Natural killer cell treated with Interleukin-12 subunit alpha and Interleukin-12 subunit beta and Interleukin-15 and Interleukin-18, amount 100 ng/mL, for 72 hours (primary cell): ENCODE measurements at places on chromosomes 7 and 10.

- peaks cover 16% of the 10 kb centered on the region for H3K27me3 ChIP-seq
- no peak for DNase-seq
- no peak overlapping the region for H3K27ac ChIP-seq
Observed at GRCh38 chr7:143042790-143043271, 9.3 kb upstream of the OR6V1 start.

- H3K36me3 ChIP-seq = no peaks in the 10 kb centered on the region
- H3K27ac ChIP-seq = no peak overlapping the region
- H3K4me3 ChIP-seq = no peak overlapping the region
Observed at GRCh38 chr7:3191548-3191947, 109.5 kb upstream of the SDK1 start.

GRCh38 chr10:95295031-95295755, 4.4 kb upstream of the PDLIM1 start:
- peaks cover 24% of the 10 kb centered on the region for H3K4me1 ChIP-seq
- H3K27me3 ChIP-seq = no peaks in the 10 kb centered on the region
- H3K36me3 ChIP-seq = no peaks in the 10 kb centered on the region

- no peak overlapping the region for H3K27ac ChIP-seq
- H3K27me3 ChIP-seq = peaks cover 7% of the 10 kb centered on the region
- no peak for DNase-seq
- no peaks in the 10 kb centered on the region for H3K36me3 ChIP-seq
Observed at GRCh38 chr10:44827431-44828006, 83.6 kb upstream of the TMEM72 start.

- no peak for DNase-seq
- H3K27me3 ChIP-seq = peaks cover 23% of the 10 kb centered on the region
- peaks cover 6% of the 10 kb centered on the region for H3K4me1 ChIP-seq
- no peak overlapping the region for H3K4me3 ChIP-seq
- peaks cover 4% of the 10 kb centered on the region for H3K36me3 ChIP-seq
- no peak overlapping the region for H3K27ac ChIP-seq
Observed at GRCh38 chr7:55326081-55326835, 38.9 kb upstream of the LANCL2 start.

DNA sequence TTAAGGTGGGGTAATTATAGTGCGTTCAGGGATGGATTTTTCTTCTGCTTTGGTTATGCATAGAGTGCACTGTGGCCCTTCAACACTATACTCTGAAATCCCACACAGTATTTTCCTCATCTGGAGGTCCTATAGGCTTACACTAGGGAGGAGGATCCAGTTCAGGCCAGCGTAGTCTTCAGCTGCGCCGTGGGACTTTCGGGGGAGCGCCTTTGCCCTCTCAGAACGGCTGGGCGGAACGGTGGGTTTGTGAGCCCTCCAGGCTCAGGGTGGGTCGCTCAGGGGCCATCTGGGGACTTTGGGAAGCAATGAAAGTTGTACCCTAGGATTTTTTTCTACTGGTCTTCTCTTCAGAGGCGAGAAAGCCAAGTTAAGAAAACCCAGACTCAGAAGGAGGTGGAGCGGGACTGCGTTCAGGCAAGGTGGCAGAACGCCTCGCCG, 652 bp upstream of the VPS26A start:
- no peak for DNase-seq
- H3K27me3 ChIP-seq = no peaks in the 10 kb centered on the region
- peak overlapping the region; percentile 95 for H3K4me3 ChIP-seq
- H3K4me1 ChIP-seq = peaks cover 9% of the 10 kb centered on the region
- H3K36me3 ChIP-seq = no peaks in the 10 kb centered on the region

- no peaks in the 10 kb centered on the region for H3K36me3 ChIP-seq
- DNase-seq = no peak
- no peaks in the 10 kb centered on the region for H3K27me3 ChIP-seq
- H3K4me1 ChIP-seq = no peaks in the 10 kb centered on the region
- H3K27ac ChIP-seq = no peak overlapping the region
Observed at GRCh38 chr7:152553671-152554317, 118.0 kb upstream of the KMT2C start.

DNA sequence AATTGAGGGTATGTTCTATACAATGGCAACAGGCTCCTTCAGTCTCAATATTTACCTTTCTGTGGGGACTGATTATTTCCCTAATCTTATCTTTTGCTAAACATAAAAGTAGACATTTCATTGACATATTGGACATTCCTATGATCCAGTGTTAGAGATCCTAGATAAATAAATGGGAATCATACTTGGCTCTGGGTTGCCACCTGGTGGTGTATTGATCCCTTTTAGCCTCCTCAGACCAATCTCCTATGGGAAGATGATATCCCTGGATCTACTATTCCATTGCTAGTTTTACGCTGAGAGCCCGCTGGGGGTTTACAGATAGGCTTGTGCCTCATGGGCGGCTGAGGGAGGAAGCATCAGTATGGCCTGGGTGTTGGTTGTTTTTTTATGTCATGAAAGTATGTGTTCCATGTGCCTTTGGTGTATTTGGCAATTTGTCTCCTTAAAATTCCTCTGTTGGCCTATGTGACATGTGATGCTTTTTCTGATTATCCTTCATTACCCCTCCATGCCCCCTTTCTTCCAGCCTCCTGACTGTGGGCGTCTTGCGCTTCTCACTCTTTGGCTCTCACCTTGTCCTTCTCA, 18.8 kb downstream of the CELF2 start:
- peaks cover 29% of the 10 kb centered on the region for H3K27me3 ChIP-seq
- H3K4me3 ChIP-seq = no peak overlapping the region
- no peak overlapping the region for H3K27ac ChIP-seq
- no peak for DNase-seq
- no peaks in the 10 kb centered on the region for H3K36me3 ChIP-seq

GRCh38 chr7:138025215-138026186, 23.6 kb upstream of the CREB3L2 start:
- no peaks in the 10 kb centered on the region for H3K36me3 ChIP-seq
- no peaks in the 10 kb centered on the region for H3K27me3 ChIP-seq
- H3K4me1 ChIP-seq = no peaks in the 10 kb centered on the region
- DNase-seq = no peak
- H3K27ac ChIP-seq = no peak overlapping the region

DNA sequence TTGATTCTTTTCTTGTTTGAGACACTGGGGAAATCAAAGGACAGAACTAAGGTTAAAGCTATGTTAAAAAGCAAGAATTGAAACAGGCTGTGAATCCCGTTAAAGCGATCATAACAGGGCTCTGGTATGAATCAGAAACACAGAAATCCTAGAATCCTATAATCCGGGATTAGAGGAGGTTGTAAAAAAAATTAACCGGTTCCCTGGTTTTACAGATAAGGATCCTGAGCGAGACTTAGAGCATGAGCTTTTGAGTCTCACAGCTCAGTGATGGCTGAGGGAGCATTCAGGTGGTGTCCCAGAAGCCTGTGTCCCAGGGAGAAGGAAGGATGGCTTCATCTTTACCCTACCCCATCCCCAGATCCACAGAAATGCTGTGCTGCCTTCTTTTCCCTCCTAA, 461.3 kb downstream of the PAXIP1 start:
- H3K27ac ChIP-seq = no peak overlapping the region
- no peaks in the 10 kb centered on the region for H3K36me3 ChIP-seq
- H3K4me1 ChIP-seq = no peaks in the 10 kb centered on the region
- no peak for DNase-seq
- no peaks in the 10 kb centered on the region for H3K27me3 ChIP-seq

- H3K4me1 ChIP-seq = no peaks in the 10 kb centered on the region
- no peaks in the 10 kb centered on the region for H3K27me3 ChIP-seq
- H3K36me3 ChIP-seq = no peaks in the 10 kb centered on the region
- DNase-seq = no peak
- no peak overlapping the region for H3K4me3 ChIP-seq
Observed at GRCh38 chr7:20998309-20998708, 211.6 kb upstream of the SP8 start.

DNA sequence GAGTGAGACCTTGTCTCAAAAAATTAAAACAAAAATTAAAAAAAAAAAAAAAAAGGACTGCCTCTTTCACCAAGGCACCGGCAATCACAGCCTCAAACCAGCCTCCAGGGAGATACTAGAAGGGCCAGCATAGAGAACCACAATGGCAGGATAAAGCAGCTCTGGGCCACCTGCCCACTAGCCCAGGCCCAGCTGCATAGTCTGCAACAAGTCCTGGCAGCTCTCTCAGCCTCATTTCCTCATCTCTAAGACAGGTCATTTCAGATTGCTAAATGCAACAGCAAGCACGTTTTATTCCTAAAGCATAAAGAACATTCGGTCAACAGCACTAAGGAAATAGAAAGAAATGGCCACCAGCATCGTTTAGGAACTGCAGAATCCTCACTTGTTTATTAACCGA, 28.8 kb downstream of the XPNPEP1 start:
- H3K4me1 ChIP-seq = peaks cover 56% of the 10 kb centered on the region
- no peak overlapping the region for H3K27ac ChIP-seq
- DNase-seq = no peak
- H3K27me3 ChIP-seq = no peaks in the 10 kb centered on the region
- peaks cover 11% of the 10 kb centered on the region for H3K36me3 ChIP-seq

- no peak overlapping the region for H3K4me3 ChIP-seq
- H3K27me3 ChIP-seq = no peaks in the 10 kb centered on the region
- H3K36me3 ChIP-seq = no peaks in the 10 kb centered on the region
- DNase-seq = no peak
- H3K4me1 ChIP-seq = no peaks in the 10 kb centered on the region
- no peak overlapping the region for H3K27ac ChIP-seq
Observed at GRCh38 chr7:34282271-34282670, 375.7 kb upstream of the NPSR1 start.

- H3K27me3 ChIP-seq = no peaks in the 10 kb centered on the region
- peak overlapping the region; percentile 98 for H3K27ac ChIP-seq
- no peaks in the 10 kb centered on the region for H3K36me3 ChIP-seq
- peak; percentile 74 for DNase-seq
Observed at GRCh38 chr7:150755473-150756099, 18.4 kb downstream of the GIMAP5 start.

GRCh38 chr7:40595129-40595528, 460.3 kb downstream of the SUGCT start:
- no peak for DNase-seq
- no peak overlapping the region for H3K4me3 ChIP-seq
- H3K4me1 ChIP-seq = peaks cover 5% of the 10 kb centered on the region
- H3K27ac ChIP-seq = no peak overlapping the region
- H3K27me3 ChIP-seq = no peaks in the 10 kb centered on the region

DNA sequence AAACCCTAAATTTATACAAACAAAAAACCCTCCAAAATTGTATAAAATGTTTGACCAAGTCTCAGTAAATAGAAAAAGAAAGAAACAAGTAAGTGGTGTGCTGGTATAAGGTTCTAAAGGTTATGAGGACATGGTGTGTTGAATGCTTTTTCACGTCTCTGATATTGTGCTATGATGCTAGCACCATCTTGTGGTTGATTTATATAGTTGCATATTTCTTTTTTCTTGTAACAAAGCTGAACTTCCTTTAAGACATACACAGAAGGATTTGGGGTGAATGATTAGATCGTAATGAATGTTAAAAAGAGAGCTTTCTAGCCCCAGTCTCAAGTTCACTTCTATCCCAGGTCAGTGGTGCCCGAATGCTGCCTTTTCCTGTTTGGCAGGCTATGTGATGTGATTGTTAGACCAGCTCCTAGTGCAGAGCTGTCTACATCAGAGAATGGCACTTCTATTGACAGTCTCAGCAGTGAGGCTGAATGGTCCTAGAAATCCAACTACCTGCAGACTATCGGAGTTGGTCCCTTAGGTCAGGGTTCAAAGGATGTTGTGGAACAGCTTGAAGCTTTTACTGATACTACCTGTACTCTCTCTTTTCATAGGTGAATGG, 25.0 kb downstream of the VTI1A start:
- no peak for DNase-seq
- no peak overlapping the region for H3K4me3 ChIP-seq
- H3K36me3 ChIP-seq = no peaks in the 10 kb centered on the region
- peaks cover 8% of the 10 kb centered on the region for H3K4me1 ChIP-seq
- H3K27me3 ChIP-seq = no peaks in the 10 kb centered on the region

DNA sequence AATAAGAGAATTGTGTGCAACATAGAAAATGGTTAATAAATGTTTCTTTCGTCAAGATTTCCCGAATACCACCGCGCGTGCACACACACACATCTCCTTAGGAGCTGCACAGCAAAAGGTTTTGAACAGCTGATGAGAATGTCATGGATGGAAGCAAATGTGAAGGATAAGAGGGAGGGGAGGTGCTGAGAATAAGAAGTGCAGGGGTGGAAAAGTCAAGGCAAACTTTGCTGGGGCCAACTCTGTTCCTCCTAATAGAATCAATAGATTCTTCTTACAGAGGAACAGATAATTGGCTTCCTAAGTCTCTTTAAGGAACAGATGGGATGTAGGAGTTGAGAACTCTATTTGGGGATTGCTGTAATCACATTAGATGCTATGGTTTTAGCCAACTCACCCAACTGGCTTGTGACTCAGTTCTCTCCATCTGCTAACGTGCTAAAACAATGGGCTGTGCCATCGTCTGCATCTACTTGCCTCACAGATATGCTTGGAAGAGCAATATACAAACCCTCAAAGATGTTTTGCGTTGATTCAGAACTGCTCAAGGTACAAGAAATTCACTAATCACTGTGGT, 408.2 kb upstream of the CELF2 start:
- no peaks in the 10 kb centered on the region for H3K4me1 ChIP-seq
- peaks cover 7% of the 10 kb centered on the region for H3K27me3 ChIP-seq
- H3K36me3 ChIP-seq = no peaks in the 10 kb centered on the region
- H3K27ac ChIP-seq = no peak overlapping the region
- H3K4me3 ChIP-seq = no peak overlapping the region
- no peak for DNase-seq

DNA sequence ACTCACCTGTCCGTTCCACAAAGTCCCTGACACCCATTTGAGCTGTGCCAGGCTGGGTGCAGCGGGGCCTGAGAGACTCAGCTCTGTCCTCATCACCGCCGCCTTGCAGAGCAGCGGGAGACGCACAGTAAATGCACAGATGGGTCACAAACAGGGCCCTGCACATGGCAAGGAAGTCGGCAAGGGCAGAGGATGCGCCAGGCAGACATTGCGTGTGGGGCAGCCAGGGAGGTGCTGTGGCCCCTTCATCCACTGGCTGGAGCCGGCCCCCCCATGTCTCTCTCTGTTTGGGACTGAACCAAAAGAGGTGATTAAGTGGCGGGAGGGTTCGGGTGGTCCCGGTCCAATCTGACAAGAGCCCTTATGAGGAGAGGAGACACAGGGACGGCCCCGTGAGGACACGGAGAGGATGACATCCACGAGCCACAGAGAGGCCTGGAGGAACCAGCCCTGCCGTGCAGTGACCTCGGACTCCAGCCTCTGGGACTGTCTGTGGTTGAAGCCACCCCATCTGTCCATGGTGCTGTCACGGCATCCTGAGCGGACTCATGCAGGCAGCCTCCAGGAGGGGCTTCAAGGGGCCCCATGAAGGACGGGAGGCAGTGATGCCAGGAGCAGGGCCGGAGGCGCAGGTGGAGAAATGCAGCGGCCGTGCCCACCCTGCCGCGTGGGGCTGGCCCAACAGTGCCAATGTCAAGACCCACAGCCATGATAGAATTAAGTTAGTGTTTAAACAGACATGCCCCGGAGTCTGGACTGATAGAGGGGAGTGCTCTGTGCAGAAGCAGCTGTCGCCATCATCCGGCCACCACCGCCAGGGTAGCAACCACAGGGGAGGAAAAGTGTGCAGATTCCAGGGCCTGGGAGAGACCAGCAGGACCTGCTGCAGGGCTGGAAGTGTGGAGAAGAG, 28.4 kb upstream of the FOXL3 start:
- no peak overlapping the region for H3K27ac ChIP-seq
- H3K36me3 ChIP-seq = peaks cover 9% of the 10 kb centered on the region
- H3K4me3 ChIP-seq = no peak overlapping the region
- H3K4me1 ChIP-seq = peaks cover 10% of the 10 kb centered on the region
- H3K27me3 ChIP-seq = no peaks in the 10 kb centered on the region
